Cardiac septum (tissue), 1 donor: ENCODE measurements at places on chromosomes 6 and 20. TPM values are rescaled to one million over a fixed set of nuclear protein-coding genes. Genes with fewer than 3 reads are reported as not detected.
A peak's percentile ranks its signal among the peaks of the same experiment; 100 is the strongest.

DNA sequence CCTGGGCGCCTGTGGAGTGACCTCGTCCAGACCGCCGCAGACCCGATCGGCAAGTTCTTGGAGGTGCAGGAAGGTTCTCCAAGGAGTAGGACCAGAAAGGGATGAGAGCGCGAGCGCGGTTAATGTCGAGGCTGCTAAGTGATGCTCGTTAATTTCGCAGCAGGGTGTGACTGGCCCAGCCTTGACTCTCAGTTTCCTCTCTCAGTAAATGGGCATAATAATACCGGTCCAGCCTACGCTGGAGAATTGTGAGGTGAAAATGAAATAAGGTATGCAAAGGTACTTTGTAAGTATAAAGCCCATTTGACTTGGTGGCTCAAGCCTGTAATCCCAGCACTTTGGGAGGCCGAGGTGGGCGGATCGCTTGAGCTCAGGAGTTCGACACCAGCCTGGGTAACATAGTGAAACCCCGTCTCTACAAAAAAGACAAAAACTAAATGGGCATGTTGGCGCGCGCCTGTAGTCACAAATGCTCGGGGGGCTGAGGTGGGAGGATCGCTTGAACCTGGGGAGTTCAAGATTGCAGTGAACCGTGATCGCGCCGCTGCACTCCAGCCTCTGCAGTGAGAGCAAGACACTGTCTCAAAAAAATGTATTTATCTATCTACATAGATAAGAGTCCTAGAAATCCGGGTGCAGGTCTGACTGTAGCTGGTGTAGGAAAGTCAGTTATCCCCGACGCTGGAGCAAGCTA, 634 bp upstream of the BTBD9 start:
- no peak for DNase-seq

GRCh38 chr20:20267685-20268370, 100.1 kb upstream of the INSM1 start:
- no peak for DNase-seq

GRCh38 chr20:40692240-40693011, 3.4 kb upstream of the MAFB start:
- DNase-seq, result peak; percentile 70

- DNase-seq, result no peak
Observed at GRCh38 chr6:148974351-148974750, 227.5 kb downstream of the UST start.

GRCh38 chr6:26202201-26202611, 115.0 kb downstream of the HFE start:
- DNase-seq, result no peak

DNA sequence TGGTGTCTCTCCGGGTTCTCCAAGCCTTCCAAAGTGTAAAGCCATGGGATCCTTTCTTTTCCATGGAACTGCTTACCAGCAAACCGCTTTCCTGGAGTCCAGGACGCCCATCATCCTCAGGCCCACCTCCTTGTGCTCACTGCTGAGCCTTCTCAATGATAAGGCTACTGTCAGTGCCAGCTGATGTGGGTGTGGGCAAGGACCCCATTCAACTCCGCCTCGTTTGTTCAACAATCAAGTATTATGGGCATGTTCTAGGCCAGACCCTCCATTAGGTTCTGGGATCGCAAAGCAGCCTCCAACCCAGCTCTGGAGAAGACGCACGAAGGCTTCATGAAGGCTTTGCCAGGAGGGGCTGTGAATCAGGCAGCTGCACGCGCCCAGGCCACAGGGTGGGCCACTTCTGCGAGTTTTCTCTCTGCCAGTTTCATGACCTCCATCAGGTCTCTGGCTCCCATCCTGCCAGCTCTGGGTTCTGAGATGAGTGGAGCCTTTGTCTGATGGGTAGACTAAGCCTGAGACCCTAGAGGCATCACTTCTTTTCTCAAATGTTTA, 177.1 kb downstream of the MRPL14 start:
- peak; percentile 57 for DNase-seq

DNA sequence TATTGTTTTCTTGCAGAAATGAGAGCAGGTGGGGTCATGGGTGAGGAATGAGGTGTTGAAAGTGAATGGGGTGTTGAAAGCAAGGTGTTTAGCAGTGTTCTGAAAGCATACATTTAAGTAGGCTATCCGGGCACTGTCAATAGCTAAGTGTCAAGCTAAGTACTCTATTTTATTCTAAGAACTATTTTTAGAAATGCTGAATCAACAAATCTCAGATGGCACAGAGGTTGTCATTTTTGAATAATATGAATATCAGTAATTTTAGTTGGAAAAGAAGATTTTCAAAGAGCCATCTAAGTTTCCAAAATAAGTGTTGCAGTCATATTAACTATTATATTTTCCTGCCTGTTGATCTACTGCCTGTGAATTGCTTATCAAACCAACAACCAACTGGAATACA, 21.7 kb upstream of the SLC17A3 start:
- DNase-seq, result no peak

DNA sequence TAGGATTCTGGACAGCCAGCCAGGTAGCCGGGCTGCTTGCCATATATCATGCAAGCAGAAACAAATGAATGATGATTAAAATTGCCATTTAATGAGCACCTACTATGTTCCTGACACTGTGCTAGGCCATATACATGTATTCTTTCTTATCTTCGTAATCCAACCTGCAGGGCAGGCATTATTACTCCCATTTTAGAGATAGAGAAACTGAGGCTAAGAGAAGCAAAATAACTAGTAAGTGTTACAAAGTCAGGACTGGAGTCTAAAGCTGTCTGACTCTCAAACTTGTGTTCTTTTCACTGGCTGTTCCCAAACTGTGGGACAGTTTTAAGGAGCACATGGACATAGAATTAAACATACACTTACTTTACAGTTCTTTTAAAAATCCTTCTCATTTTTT, 2.0 kb downstream of the CD40 start:
- no peak for DNase-seq

DNA sequence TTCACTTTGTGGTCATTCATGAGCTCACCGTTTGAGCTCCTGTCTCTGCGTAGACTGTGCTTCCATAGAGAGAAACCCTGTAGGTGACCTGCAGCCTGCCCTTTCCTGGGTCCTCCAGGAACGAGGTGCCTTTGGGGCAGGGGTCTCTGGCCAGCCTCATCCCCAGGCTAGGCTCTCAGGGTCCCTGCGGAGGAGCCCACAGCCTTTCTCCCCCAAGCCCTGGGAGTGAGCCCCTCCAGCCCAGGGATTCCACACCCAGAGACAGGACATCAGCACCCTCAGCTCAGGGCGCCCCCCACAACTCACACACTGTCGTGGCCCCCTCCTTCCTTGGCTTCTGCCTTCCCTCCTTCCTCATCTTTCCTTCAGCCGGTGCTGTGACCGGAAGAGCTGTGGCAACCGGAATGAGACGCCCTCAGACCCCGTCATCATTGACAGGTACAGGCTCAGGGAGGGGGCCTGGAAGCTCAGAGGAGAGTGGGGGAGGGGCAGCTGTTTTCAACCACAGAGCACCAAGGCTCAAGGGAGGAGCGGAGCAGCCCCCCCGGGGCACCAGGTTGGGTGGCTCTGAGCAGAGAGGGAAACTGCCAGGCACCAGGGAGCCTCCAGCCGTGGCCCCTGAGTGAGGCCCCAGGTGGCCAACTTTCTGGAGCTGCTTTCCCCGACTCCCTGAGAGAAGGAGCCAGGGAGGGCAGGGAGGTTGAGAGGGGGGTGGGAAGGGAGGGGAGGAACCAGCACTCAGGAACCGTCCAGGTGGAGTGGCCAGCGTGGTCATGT, 16.8 kb downstream of the EBF4 start:
- DNase-seq, result no peak

DNA sequence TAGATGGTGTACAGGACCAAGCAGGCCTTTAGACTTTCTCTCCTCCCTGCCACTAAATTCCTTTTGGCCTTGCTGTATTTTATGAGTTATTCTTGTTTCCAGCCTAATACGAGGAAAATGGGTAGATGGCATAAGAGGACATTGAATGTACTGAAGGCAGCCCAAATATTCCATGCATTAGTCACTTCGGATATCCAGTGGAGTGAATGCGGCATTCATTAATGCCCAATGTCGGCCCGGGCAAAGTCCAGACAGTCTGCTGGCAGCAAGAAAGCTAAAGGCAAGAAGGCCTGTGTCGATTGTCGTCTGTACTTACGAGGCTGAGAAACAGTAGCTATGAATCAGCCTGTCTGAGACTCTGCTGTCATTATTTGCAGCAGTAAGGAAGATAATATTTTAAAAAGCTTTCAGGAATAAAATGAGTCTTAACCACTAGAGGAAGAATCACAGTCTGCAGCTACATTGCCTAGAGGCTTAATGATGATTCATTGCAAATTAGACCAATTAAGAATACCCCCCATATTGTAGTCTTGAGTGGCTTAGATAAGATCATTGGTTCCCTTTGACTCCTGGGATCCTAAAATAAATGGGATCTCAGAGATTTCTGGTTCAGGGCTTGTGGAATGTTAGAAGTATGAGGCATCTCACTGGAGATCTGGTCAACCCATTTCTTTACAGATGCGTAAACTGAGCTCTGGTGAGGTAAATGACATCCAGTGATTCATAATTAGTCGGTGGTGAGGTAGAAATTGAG, 534.1 kb upstream of the JAG1 start:
- DNase-seq, result no peak

- no peak for DNase-seq
Observed at GRCh38 chr6:20092071-20092566, 120.2 kb downstream of the MBOAT1 start.

DNA sequence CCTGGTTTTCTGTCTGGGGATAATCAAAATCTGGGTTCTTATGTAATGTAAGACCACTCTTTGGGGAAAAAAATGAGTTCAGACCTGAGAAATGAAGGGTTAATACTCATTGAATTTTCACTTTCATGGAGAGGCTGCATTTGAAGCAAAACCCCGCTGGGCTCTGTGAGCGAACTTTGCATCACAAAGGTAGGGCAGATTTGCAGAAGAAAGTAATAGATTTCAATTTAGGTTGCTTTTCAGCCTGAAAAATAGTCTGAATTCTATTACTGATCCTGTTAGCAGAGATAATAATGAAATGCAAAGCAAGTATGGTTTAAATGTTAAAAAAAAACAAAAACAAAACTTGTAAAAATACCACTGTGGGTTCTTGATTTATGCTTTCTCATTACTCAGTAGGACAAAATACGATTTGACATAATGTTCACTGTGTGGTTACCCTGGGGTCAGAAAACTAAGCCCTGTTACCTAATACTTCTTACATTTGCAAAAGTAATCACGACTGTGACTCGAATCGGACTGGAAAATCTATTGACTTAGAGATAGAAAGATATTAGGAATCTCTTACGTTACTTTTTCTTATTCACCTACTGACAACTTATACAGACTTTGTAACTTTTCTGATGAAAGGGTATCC, 72.2 kb downstream of the UST start:
- no peak for DNase-seq

GRCh38 chr6:6659600-6660327, 71.2 kb downstream of the LY86 start:
- no peak for DNase-seq

- DNase-seq, result no peak
Observed at GRCh38 chr6:150322466-150322871, 46.3 kb upstream of the IYD start.

GRCh38 chr6:45116714-45117410, 211.3 kb upstream of the RUNX2 start:
- no peak for DNase-seq

DNA sequence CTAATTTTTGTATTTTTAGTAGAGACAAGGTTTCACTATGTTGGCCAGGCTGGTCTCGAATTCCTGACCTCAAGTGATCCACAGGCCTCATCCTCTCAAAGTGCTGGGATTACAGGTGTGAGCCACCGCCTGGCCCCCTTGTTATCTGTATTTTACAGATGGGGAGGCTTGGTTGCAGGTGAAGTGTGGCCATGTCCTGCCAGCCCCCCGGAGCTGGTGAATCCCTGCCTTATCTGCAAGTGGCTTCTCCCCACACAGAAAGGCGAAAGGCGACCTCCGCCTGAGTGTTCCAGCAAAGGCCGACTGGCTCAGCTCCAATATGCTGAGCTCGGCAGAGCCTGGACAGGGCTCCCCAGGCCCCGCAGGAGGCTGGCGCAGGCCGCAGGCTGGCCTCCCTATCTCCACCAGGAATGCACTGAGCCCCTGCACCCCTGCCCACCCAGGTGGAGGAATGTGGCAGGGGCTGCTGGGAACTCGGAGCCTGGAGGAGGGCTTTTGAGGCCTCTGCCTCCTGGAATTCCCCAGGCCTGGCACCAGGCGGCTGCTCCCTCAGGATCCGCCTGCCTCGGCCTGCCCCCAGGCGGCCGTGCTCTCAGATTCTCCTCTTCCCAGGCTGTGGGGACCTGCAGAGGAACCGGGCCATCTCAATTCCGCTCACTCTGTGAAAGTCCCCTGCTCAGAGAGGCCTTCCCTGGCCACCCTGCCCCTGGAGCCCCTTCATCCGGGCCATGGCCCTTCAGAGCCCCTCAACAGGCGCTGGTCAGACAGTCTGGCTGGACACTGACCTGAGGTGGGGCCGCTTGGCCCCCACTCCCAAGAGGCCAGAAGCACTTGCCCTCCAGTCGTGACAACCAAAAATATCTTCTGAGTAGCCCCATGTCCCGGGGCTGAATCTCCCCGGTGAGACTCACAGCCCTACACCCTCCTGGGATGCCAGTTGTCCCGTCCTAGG, 9.3 kb upstream of the LAMA5 start:
- DNase-seq, result no peak

DNA sequence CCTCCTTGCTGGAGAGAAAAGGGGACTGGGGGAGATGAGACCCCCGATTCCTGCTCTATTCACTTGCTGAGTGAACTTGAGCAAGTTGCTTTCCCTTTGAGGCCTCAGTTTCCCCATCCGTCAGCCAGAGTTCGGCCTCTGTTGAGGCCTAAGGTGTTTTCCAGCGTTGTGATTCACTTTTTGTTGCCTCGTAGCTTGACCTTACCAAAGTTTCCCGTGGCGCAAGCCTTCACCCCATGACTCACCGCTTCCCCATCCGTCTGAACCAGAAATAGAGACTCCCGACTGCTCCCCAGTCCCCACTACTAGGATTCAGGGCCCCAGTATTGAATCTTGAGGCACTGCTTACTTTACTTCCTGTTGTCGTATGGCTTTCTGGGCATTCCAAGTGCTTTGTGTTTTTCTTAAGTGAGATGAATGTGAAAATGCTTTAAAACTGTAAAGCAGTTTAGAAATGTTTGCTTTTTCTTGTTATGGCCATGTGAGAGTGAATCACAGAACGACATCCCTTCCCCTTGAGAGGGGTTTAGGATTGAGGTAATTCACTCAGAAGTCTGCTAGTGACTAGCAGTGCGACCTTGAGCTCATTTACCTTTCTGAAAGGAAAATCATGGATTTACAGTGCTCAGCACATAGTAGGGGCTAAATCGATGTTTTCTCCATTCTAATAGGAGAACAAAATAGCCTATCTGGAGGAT, 1.2 kb downstream of the CHMP4B start:
- peak; percentile 89 for DNase-seq

- DNase-seq, result no peak
Observed at GRCh38 chr6:53608396-53608795, 57.2 kb downstream of the KLHL31 start.

DNA sequence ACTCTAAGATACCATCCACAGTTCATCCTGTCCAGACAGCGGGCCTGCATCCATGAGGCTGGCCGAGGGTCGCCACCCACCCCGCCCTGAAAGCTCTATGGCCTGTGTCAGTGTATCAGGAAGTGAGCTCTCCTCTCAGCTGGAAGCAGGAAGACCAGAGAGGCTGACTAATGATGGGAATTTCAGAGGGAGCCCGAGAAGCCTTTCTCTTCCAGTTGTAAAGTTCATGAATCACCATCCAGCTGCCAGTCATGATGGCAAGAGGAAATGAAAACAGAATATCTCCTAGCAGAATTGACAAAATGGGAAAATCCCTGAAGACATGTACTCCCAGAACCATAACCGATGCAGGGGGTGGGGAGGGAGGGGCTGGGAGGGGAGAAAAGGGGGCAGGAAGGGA, 109.6 kb upstream of the RPS6KA2 start:
- no peak for DNase-seq

Gene CGAS
- total RNA-seq, result 2.0 TPM

Gene C4B
- 92.4 TPM for total RNA-seq

Gene COL19A1
- 3.3 TPM for total RNA-seq

Gene PRICKLE4
- total RNA-seq, result 1.7 TPM

Gene ARMH2
- total RNA-seq, result not detected

Gene RSPO3
- total RNA-seq, result 1.8 TPM
